Fibroblast of skin of right biceps (primary cell): ENCODE measurements at places on chromosomes 12 and 14.

DNA sequence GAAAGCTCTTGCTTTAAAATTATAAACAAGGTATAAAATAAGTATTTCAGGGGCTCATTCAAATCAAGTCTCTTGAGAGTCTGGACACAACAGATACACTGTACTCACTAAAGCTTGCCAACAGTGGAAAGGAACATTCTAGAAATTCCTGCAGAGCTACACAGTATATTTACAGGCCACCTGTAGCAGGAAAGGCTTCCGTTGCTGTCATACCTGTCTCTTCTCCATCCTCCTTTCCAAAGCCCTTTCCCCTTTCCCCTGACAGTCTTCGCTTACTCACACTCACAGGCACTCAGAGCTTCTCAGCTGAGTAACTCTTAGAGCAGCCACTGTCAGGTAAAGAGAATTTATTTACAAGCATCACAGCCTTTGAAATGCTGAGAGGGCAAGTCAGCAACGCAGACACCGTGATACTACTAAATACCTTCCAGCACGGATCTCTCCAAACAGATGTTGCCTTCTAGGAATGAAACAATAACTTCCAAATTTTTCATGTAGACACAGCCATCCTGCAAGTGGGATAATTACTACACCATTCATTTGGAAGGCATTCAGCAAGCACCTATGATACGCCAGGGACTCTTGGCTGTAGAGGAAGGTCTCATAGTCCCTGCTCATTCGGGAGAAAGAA is 167.9 kb downstream of the FOXN3 start:
- DNase-seq: peak; percentile 29

GRCh38 chr12:53047221-53048032 is 2.4 kb upstream of the TNS2 start:
- peak; percentile 93 for DNase-seq

DNA sequence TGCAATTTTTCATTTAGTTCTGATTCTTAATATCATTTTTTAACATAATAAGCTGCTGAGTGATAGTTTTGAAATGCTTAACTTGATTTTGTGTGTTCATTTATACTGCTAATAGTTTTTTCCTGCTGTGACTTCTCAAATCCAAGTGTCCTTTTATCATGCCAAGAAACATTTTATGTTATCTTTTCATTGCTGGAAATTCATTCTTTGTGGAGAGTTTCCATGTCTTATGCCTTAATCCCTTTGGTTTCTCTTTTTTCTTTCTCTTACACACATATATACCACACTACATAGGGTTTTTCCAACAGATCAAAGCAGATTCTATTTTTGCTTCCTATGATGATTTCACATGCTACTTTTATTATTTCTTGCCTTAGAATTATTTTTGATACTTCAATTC is 981.1 kb downstream of the SLC6A15 start:
- DNase-seq: no peak

DNA sequence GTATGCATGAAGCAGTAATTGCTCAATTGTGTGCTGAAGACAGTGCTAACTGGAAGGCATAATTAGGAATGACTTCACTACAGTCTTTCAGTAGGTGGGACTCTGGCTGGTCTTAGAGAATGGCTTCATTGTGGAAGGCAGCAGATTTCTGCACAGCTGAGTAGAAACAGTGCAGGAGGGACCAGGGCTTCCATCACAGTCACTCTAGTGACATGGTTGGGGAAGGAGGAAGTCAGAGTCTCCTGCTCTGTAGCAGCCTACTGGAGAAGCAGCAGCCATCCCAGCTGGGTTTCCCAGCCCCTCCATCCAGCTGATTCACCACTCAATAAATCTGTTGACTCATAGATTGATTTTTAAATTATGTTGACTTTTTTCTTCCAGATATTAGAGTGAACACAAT is 80.6 kb upstream of the DBX2 start:
- no peak for DNase-seq

DNA sequence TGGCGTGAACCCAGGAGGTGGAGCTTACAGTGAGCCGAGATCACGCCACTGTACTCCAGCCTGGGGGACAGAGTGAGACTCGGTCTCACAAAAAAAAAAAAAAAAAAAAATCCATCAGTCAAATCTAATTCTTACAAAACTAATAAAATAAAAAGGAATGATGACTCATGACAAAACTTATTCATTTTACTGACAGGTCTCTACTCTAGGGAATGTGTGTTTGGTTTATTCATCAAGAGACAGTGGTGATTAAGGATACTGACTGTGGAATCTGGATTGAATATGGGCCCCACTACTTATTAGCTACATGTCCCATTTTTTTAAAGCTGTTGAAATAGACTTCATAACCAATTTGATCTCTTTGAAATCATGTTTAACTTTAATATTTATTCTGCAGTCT is 29.3 kb upstream of the GAS2L3 start:
- no peak for DNase-seq

DNA sequence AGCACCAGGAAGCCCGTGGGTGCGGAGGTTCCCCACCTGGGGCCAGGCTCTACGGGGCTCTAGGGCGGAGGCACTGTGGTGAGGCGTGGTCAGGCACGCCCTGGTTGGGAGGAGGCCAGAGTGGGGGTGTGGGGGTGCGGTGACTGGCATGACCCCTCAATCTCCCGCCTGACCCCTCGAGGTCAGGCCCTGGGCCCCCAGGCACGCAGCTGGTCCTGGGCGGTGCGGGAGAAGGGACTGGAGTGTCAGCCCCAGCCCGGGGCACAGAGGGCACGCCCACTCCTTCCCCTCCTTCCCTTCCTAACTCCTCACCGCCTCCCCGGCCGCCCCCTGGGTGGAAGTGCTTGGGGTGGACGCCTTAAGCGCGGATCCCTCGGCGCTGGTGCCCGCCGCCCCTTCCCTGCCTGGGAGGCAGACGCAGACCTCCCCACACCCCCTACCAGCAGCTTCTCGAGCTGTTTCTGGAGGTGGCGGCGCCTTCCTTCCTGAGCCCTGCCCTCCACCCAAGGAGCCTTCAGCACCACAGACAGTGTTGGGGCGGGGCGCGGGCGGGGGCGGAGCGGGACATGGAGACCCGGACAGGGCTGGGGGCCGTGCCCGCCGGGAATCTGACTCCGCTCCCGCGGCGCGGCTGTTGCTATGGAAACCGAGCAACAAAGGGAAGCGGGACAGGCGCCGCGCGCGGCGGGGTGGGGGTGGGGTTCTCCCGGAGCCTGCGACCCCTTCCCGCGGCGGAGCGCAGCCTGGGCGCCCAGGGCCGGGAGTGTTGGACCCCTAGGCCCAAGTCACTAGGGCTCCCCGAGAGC is 741 bp upstream of the CRIP2 start:
- peak; percentile 86 for DNase-seq
